Stimulated activated CD4-positive, alpha-beta T cell treated with anti-CD3 and anti-CD28 coated beads, Interleukin-4, amount 100 ng/mL, for 24 hours (primary cell): ENCODE measurements at places on chromosomes 12 and 14.

- no peak for DNase-seq
Observed at GRCh38 chr12:107480836-107481608, 204.6 kb upstream of the PWP1 start.

DNA sequence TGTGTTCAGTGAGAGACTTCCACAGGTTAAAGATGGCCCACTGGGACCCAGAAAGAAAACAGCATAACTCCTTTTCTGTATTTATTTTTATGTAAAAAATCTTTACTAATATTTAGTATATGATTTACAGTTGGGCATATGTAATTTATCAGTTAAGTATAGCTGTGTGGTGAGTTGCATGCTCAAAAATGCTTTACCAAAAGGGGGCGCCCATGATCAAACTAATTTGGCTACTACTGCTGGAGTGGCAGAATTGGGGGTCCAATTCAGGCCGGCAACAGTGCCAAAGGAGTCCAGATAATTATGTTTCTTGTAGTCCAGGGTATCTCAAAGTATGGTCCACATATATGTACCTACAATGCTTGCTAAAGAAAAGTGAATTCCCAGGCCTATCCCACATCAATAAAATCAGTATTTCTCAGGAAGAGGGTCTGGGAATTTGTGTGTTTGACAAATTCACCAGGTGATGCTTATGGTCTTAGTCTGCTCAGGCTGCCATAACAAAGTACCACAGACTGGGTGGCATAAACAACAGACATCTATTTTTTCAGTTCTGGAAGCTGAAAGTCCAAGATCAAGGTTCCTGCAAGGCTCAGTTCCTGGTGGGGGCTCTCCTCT lies 152.0 kb downstream of the KTN1 start:
- peak; percentile 58 for DNase-seq

GRCh38 chr14:105168496-105168978 lies at the start of gene JAG2:
JAG2 (minus strand) TSS chr14:105168776; CDS start chr14:105168420, 356 bp downstream.
- DNase-seq, result peak; percentile 60

- DNase-seq, result no peak
Observed at GRCh38 chr12:131035245-131035681, 81.6 kb downstream of the ADGRD1 start.

DNA sequence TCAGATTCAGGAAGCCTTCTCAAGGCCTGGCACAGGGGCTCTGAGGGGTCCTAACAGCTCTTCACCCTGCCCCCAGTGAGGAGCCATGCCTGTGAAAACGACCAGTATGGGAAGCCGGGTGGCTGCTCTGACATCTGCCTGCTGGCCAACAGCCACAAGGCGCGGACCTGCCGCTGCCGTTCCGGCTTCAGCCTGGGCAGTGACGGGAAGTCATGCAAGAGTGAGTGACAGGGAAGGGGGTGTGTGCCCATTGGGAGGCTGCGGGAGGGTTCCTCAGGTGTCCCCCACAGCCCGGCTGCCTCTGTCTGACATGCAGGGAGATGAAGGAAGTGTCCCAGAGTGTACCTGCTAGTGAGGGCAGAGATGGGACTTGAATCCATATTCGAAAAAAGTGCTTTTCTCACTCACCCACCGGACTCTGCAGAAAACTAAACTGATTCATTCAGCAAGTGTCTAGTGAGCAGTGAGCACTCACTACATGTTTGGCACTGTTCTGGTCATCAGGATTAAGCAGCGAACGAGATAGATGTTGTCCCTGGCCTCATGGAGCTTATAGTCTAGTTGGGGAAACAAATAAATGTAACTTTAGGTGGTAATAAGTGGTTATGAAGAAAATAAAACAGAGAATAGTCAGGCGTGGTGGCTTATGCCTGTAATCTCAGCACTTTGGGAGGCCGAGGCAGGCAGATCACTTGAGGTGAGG lies 9.4 kb upstream of the LRP1-AS start:
- no peak for DNase-seq

- DNase-seq, result no peak
Observed at GRCh38 chr14:84312551-84312950, 1217.4 kb upstream of the FLRT2 start.

GRCh38 chr14:96001866-96002497 lies 37.2 kb upstream of the C14orf132 start:
- no peak for DNase-seq

GRCh38 chr12:51829011-51829481 lies 19.5 kb downstream of the FIGNL2 start:
- no peak for DNase-seq

DNA sequence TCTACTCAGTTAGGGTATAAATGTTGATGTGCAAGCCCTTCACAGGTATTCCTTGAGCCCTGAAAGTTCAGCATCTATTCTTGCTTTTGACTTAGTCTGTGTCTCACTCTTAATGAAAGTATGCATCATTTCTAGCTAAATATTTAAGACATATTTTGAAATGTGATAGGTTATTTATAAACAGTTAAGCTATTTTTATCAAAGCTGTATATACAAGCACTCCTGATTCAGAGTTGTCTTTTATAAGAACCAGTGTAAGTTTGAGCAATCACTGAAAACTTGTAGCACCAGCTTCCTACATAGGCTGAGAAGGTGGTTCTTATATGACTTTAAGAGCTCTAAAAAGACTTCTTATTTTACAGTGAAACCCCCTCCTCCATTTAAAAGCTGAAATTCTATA lies 98.6 kb downstream of the MYF5 start:
- DNase-seq, result no peak

DNA sequence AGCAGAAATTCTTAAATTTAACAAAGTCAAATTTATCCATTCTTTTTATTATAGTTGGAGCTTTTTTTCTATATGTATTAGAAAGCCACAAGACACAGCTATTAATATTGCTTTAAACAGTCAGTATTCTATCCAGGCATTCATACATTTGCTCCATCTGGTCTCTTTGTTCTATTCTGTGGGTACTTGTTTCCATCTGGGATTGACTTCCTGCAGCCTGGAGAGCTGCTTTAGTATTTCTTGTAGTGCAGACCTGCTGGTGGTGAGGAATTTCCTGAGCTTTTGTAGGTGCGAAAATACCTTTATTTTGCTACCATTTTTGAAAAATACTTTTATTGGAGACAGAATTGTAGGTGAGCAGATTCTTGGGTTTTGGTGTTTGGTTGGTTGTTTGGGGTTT lies 29.0 kb downstream of the CCDC60 start:
- no peak for DNase-seq

GRCh38 chr14:51431033-51431709 lies 191.1 kb downstream of the TMX1 start:
- no peak for DNase-seq

GRCh38 chr14:94269156-94269555 lies 23.9 kb downstream of the SERPINA10 start:
- no peak for DNase-seq

- DNase-seq, result no peak
Observed at GRCh38 chr12:23813206-23813605, 136.3 kb downstream of the SOX5 start.

GRCh38 chr12:107544937-107545336 lies 140.7 kb upstream of the PWP1 start:
- no peak for DNase-seq

- DNase-seq, result no peak
Observed at GRCh38 chr12:65668981-65669695, 155.1 kb upstream of the HMGA2 start.

GRCh38 chr14:77122526-77123125 lies 19.0 kb downstream of the ZDHHC22 start:
- no peak for DNase-seq
